Activated T-helper 1 cell treated with anti-CD3 and anti-CD28 coated beads, Interleukin-2, amount 50 U/mL, for 16 hours (primary cell): ENCODE measurements at places on chromosomes 5 and 9.

- no peak for DNase-seq
Observed at GRCh38 chr5:134249469-134250379, 23.9 kb upstream of the PPP2CA start.

- no peak for DNase-seq
Observed at GRCh38 chr5:60551829-60552228, 148.1 kb downstream of the DEPDC1B start.

- DNase-seq = no peak
Observed at GRCh38 chr5:31130676-31131075, 62.8 kb upstream of the CDH6 start.

DNA sequence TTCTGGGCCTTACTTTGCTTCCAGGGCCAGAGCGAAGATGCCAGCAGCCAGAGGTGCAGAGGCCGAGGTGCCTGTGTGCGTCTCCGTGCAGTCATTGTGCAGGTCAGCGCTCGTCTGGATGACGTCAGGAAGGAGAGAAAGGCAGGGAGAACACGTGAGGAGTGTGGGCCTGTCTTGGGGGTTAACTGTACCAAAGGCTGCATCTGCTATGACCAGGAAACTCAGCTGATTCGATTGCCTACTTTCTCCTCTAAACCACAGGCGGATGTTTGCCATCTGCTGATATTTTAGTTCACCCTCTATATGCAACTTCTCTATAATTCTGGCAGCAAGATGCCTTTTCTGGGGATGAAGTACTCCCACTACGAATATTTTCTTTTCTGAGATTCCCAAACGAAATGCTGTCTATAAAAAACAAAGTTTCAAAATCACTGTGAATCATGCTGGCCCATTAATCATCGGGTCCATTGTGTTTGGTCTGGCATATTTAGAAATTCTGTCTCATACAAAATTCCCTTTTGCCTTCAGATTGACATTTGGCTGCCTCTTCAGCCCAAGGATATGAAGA, 24.8 kb downstream of the PCSK1 start:
- no peak for DNase-seq

- DNase-seq = no peak
Observed at GRCh38 chr5:157354800-157355199, 88.9 kb downstream of the CYFIP2 start.
